ENCODE measurements at places on chromosomes 2 and 18.

DNA sequence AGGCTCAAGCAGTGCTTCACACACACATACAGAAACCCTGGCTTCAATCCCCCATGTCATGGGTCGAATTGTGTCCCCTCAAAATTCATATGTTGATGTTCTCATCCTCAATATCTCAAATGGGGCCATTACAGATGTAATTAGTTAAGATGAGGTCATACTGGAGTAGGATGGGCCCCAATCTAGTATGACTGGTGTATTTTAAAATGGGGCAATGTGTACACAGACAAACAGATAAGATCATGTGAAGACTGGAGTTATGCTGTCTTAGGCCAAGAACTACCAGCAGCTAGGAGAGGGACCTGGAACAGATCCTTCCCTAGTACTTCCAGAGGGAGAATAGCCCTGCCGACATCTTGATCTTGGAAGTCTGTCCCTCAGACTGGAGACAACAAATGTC is 167.7 kb downstream of the MYO3B start:
- DNase-seq, result no peak

- DNase-seq, result no peak
Observed at GRCh38 chr18:63963615-63964256, 6.1 kb upstream of the SERPINB8 start.

- DNase-seq, result no peak
Observed at GRCh38 chr18:62347089-62347506, 22.0 kb downstream of the TNFRSF11A start.

- DNase-seq, result no peak
Observed at GRCh38 chr18:6013171-6013810, 118.0 kb upstream of the TMEM200C start.

DNA sequence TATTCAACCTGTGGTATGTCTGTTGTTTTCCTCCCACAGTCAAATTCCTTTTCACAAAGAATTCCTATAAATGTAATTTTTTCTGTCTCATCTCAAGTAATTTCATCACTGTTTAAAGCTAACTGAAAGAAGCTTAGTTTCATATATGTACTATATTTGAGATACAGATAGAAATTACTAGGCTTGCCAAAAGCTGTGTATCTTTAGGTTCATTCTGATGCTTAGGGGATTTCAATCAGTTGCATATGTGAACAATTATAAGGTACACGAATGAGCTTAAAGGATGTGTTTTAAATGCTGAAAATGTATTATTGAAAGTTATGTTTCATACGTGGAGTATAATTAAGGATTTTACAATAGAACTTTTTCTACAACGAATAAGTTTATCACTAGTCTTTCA is 59.2 kb upstream of the DSG1 start:
- DNase-seq, result no peak

DNA sequence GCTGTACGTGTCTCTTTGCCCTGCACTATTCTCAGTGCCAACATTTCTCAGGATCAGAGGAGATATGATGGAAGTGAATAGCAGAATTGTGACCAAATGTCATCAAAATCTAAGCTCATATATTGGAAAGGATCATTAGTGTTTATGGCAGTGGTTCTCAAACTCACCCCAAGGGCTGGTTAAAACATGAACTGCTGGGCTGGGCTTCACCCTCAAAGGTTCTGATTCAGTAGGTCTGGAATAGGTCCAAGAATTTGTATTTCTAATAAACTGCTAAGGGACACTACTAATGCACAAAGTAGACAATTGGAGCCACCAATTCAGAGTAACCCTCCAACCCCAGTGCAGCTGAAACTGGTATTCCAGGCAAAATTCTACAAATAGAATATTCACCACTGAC is 317.9 kb upstream of the UBE2E3 start:
- DNase-seq, result no peak

GRCh38 chr18:54805571-54806334 is 22.5 kb upstream of the RAB27B start:
- DNase-seq, result peak; percentile 53

- no peak for DNase-seq
Observed at GRCh38 chr2:27752551-27753237, 18.8 kb upstream of the MRPL33 start.

GRCh38 chr18:5620289-5620688 is 76.5 kb upstream of the EPB41L3 start:
- peak; percentile 24 for DNase-seq

GRCh38 chr2:168239281-168239680 is 8.1 kb downstream of the STK39 start:
- DNase-seq, result no peak

DNA sequence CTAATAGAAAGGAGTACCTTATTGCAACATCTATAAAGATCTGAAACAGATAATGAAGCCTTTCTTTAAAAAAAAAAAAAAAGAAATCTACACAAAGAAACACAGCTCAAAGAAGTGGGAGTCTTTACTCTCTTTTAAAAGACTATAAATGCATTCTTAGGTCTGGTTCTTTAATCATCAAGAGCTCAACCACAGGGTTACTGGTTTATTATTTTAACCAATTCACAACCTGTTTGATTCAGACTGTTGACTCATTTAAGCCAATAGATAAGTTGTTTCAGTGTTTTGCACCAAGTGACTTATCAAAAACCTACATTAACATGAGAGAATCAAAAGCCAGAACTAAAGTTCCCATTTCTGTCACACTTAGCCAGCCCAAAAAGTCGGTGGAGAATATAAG is 93.1 kb downstream of the TCF4 start:
- DNase-seq, result no peak

GRCh38 chr2:207238831-207239701 is 73.3 kb upstream of the KLF7 start:
- DNase-seq, result peak; percentile 100

DNA sequence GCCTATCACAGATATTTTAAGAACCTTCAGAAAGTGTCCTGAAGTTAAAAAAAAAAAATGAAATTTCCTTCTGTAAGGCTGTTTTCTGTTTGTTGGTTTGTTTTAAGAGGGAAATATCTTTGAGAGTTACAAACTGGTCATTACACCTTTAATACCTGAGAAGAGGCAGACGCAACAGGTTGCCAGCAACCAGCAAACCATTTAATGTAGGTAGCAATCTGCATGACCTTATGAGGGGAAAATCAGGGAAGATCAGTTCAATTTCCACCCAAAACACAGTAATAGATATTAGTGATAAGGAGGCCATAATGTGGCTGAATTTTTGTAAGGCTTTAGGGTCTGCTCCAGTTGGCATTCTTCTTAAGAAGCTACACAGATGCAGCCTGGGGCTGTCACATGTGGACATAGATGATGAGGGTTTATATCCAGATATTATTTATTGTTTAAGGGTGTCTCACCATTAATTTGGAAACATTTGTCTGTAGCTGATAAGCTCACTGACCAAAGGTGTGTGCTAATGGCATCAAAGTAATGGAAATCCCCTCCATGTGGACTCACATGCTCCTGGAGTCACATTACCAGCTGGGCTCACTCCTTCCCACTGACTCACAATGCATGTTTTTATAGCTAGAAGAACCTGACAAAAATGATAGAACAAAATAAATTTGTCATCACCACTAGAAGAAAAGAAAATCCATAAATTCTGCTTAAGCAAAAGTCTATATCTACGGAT is 83.5 kb upstream of the DTNA start:
- no peak for DNase-seq

GRCh38 chr2:98438190-98439133 is 6.2 kb upstream of the INPP4A start:
- no peak for DNase-seq

GRCh38 chr2:195848119-195848899 is 191.3 kb downstream of the SLC39A10 start:
- no peak for DNase-seq

GRCh38 chr2:46716927-46717326 is 198.7 kb downstream of the MCFD2 start:
- DNase-seq, result no peak

DNA sequence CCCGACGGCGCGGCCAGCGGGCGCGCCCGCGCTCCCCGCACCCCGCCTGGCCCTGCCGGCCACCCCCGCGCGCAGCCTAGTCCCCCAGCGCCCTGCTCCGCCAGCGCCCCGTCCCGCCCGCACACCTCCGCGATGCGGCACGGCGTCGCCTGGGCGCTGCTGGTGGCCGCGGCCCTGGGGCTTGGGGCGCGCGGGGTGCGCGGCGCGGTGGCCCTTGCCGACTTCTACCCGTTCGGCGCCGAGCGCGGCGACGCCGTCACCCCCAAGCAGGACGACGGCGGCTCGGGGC is 232 bp downstream of the SNED1 start:
- DNase-seq, result no peak

GRCh38 chr2:65128297-65129190 is 1.4 kb downstream of the RAB1A start:
- DNase-seq, result no peak

DNA sequence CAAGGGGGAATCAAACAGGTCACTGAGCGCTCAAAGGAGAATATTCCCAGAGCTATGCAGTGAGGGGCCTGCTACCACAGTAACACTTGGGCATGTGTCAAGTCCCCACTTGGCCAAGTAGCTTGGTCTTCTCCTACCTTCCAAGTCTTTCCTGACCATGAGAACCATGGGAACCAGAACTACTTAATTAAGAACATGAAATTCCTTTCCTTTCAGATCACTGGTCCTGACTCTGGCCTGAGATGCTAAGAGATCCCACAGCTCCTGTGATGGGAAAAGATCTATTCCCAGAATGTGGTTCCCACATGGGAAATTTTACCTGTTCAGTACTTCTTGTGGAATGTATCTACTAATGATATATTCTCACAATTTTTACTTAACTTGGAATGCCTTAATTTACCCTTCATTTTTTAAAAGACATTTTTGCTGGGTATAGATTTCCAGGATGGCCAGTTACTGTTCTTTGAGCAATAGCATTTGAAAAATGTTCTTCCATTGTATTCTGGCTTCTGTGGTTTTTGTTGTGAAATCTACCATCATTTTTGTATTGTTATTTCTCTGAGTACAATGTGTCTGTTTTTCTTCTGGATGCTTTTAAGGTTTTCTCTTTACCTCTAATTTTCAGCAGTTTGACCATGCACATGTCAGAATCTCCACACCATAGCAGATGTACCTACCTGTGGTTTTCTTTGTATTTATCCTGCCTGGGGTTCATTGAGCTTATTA is 37.9 kb downstream of the KCNIP3 start:
- no peak for DNase-seq

DNA sequence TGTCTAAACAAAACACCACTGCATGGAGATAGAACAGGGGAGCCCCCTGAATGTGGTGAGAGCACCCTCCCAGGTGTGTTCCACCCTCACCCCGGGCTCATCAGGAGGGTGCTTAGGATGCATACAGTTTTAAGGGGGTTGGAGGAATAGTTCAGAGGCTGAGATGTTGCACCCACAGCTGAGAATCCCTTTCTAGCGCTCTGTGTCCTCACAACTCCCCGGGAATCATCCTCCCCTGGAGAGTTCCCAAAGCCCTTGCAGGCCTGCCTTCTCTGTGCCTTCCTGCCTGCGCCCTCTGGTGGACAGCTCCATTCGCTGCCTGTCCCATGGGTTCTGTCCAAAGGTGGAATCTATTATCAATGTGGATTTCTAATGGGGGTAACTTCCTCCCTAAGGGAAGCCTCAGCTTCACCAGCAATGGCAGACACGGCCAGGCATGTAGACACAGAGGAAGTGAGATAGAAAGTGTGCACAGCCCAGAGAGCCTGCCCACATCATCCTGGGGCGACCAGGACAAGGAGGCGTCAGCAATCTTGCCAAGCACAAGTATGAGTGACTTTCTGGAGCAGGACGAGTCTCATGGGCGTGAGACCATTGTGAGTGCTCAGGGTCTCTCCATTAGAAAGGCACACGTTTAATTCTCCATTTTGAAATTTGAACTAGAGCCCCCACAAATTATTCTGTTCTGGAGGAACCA is 1.2 kb upstream of the UGT1A5 start:
- DNase-seq, result peak; percentile 51

GRCh38 chr2:170157025-170157684 is 20.8 kb upstream of the MYO3B start:
- peak; percentile 42 for DNase-seq

GRCh38 chr18:46899274-46899948 is 17.9 kb downstream of the PIAS2 start:
- DNase-seq, result no peak

- DNase-seq, result no peak
Observed at GRCh38 chr2:100451734-100452133, 18.5 kb upstream of the NMS start.
